ENCODE measurements at places on chromosomes 3 and 15.
A peak's percentile ranks its signal among the peaks of the same experiment; 100 is the strongest.

DNA sequence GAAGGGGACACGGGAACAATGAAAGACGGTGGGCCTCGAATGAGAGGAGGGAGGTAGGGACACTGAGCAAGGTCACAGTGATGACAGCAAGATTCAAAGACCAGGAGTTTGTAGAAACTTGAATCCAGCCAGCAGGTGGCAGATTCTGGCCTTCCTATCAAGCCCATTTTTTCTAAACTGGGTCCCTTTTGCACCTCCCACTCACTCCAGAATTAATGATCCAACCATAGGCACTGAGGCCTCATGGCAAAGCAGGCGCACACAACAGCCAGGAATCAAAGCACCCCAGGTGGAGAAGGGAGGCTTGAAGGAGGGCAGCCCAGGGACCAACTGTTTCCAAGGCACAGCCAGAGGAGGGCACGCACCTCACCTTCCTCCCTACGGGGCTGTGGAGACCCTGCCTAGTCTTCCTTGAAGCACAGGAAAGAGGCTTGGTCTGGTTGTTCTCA, 90.2 kb downstream of the ANP32A start:
- DNase-seq = peak; percentile 27

- no peak for DNase-seq
These were observed 5.6 kb downstream of the CPB1 start for GRCh38 chr3:148833223-148833622.

DNA sequence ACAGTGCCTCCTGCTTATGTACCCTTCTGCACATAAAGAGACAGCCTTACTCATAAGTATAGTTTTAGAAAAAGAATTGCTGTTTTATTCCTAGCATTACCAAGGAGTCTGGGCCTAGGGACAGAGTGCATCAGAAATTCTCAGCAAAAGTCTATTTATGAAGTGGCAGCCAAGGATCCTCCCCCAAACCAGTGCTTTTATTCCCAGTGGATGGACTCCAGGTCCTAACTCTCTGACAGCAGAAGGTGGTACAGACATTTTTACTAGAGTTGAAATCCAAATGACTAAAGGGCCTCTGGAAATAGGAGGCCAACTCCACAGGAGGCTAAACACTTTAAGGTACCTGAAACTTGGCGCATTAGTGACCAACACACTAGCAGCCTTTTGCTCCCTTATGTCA, 407.2 kb upstream of the TPRG1 start:
- DNase-seq = no peak

GRCh38 chr3:141341536-141341935, 26.8 kb upstream of the ZBTB38 start:
- DNase-seq = no peak

DNA sequence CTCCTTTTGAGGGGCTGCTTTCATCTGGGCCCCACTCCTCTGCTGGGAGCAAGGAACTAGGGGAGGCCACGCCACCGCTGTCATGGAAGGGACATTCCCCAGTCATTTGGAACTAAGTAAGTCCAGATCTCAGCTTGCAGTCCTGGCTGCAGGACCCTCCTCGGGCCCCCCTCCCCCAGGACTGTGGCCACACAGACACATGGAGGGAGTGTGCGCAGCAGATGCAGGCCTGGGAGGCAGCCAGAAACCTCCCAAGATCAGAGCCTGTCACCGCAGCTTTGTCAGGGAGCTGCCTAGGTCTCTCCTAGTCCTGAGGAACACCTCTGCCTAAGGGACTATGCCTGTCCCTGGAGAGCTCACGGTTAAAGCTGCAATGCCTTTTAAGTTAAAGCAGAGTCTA, 7.3 kb upstream of the SEMA3F start:
- DNase-seq = no peak

GRCh38 chr3:13881536-13882410, 1.9 kb upstream of the WNT7A start:
- no peak for DNase-seq

- DNase-seq = no peak
These were observed 236.6 kb downstream of the ZMAT3 start for GRCh38 chr3:178835033-178835432.

GRCh38 chr3:17118771-17119170, 234.0 kb downstream of the PLCL2 start:
- DNase-seq = no peak
